NCI-H345 (cell line): ENCODE measurements at places on chromosomes 1 and 21.
A peak's percentile ranks its signal among the peaks of the same experiment; 100 is the strongest.

GRCh38 chr1:199041173-199041914, 402.5 kb downstream of the PTPRC start:
- no peak for DNase-seq

- DNase-seq = no peak
These were observed 957.0 kb downstream of the AMY1C start for GRCh38 chr1:104706631-104707147.

- peak; percentile 14 for DNase-seq
These were observed 20.2 kb upstream of the MTR start for GRCh38 chr1:236774926-236775325.

- no peak for DNase-seq
These were observed 8.7 kb downstream of the SZRD1 start for GRCh38 chr1:16375521-16376340.

GRCh38 chr1:44059664-44060355, 28.5 kb upstream of the SLC6A9 start:
- no peak for DNase-seq

DNA sequence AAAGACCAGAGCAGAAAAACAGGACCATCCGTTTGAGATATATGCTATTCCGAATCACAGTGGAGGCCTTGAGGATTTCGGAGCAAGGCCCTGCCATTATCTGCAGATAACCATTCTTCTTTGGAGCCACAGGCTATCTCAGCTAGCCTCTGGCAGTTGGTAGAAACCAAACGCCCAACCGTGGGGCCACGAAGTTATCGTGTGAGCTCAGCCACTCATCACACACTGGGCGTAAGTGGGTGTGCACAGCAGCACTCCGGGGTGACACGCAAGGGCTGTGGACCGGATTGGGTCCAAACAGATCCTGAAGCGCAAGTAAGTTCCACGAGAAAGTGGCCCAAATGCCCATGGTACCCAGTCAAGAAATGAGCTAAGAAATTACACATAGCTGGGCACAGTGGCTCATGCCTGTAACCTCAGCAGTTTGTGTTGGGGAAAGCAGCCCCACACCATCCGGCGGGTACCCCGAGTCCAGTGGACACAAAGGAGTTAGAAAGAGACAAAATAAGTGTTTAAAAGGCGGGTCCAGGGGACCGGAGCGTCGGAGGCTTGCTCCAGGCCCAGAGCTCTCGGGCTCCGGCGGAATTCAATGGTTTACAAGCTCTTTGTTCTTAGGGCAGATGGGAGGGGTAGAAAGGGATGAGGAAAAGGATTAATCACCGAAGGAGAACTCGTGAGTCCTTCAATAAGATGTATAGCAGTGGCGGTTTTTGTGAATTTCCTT, 130.6 kb downstream of the LIPI start:
- no peak for DNase-seq

GRCh38 chr1:15918962-15919715, 56.8 kb downstream of the ZBTB17 start:
- no peak for DNase-seq

- DNase-seq = no peak
These were observed 67.5 kb downstream of the SDC3 start for GRCh38 chr1:30840904-30841598.

DNA sequence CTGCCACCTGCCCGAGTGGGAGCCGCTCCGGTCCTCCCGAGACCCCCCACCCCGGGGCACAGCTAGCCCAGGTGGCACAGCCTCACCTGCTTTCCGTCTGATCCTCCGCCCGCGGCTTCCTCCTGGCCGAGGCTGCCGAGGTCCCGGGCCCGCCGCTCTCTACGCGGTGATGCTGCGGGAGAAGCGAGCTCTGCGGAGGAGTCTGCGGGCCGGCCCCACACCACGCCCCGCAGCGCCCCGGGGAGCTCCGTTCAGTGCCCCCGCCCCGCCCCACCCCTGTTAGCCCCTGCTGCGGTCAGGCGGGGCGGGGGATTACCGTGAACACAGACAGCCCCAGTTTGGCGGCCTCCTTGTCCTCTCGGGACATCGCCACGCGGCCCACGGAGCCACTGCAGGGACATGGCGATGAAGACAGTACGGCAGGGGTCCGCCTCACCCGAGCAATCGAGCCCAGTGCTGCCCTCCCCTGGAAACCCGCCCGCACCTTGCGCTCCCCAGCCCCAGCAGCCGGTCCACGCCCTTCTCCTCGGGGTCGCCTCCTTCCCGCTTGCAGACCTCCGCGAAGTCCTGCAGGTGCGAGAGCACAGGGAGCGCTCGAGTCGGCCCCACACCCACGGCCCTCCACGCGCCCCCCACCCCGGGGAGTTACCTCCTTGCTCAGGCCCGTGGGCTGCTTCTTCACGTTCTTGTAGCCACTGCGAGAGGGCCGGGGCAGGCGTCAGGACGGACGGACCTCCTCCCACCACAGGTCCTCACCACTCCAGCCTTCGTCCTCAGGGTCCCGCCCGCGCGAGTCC, 933 bp downstream of the C1orf35 start:
- peak; percentile 43 for DNase-seq

DNA sequence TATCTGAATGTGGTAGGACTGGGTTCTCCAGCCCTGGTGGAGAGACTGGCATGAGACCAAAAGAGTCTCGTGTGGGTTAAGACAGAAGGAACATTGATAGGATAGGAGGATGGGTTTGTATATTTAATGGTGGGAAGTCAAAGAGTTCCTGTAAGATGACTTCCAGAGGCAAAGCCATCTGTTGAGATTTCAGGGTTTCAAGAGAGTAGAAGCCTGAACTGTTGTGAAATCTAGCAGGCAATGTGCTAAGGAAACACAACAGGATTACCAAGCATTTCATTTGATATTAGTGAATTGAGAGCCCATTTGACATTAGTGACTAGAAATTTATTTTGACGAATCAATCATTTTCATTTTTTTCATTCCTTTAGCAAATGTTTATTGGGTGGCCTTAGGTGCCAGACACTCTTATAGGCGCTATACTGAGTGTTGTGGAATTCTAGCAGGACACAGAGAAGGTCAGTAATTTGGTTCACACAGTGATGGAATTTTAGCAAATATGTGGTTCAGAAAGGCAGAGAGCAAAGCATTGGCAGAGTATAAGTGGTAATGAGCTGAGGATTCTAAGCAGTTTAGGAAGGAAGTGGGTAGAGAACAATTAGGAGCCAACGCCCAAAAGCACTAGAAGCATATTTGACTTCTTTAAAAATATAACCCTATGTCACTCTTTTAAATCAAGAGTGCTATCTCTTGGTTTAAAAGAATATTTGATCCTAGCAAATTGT, 149.3 kb downstream of the AK5 start:
- no peak for DNase-seq

- no peak for DNase-seq
These were observed 38.3 kb downstream of the CAMSAP2 start for GRCh38 chr1:200776949-200777348.

GRCh38 chr1:170010443-170010842, 64.1 kb downstream of the KIFAP3 start:
- DNase-seq = no peak

- no peak for DNase-seq
These were observed 101.7 kb downstream of the RIPK4 start for GRCh38 chr21:41664881-41665765.

- peak; percentile 70 for DNase-seq
These were observed 86.9 kb downstream of the UCK2 start for GRCh38 chr1:165914136-165914798.

DNA sequence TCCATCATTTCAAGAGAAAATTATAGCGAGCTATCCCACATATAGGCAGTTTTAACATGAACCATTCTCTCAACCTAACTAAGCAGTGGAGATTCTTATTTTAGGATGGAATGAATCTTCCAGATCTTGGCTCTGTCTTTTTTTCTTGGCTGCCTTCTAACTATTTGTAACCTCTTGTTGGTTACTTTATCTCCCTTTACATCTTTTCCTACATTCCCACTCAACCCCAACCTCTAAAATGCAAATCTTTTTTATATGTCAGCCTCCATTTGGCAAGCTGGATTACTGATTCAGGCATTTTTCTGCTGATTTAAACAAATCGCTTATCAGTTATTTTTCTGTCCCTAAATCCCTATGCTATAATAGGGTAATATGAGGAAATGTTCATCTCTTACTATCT, 46.9 kb upstream of the LHX8 start:
- no peak for DNase-seq

DNA sequence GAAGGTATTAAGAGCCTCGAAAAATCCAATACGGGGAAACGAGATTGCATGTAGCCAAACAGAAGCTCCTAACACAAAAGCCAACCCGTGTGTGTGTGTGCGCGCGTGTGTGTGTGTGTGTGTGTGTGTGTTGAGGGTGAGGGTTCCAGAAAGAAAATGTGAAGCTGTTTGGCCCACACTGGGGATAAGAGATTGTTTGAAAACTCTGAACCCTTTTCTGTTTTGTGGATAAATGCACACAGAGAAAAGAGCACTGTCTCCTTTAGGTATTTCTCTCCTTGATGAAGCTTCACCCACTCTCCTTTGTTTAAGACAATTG, 1.9 kb downstream of the WLS start:
- no peak for DNase-seq

- no peak for DNase-seq
These were observed 998.0 kb upstream of the B3GALT2 start for GRCh38 chr1:194184425-194184824.

- DNase-seq = no peak
These were observed 2.3 kb downstream of the FGR start for GRCh38 chr1:27632387-27633297.

- no peak for DNase-seq
These were observed 60.2 kb downstream of the RIPK4 start for GRCh38 chr21:41706678-41707077.

- no peak for DNase-seq
These were observed 14.4 kb downstream of the CNN3 start for GRCh38 chr1:94912263-94913184.

GRCh38 chr21:30957010-30957409, 75.6 kb upstream of the KRTAP11-1 start:
- DNase-seq = no peak

GRCh38 chr1:192627901-192628300, 8.0 kb upstream of the RGS13 start:
- no peak for DNase-seq

DNA sequence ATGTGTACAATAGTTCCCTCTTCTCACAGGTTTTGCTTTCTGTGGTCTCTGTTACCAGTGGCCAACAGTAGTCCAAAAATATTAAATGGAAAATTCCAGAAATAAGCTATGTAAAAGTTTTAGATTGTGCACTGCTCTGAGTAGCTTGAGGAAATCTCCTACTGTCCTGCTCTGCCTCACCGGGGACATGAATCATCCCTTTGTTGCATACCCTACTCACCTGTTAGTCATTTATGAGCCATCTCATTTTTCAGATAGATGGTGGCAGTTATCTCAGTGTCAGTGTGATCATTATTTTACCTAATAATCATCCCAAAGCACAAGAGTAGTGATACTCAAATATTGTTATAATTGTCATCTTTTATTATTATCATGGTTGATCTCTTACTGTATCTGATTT, 688.1 kb downstream of the PLA2G4A start:
- DNase-seq = no peak

DNA sequence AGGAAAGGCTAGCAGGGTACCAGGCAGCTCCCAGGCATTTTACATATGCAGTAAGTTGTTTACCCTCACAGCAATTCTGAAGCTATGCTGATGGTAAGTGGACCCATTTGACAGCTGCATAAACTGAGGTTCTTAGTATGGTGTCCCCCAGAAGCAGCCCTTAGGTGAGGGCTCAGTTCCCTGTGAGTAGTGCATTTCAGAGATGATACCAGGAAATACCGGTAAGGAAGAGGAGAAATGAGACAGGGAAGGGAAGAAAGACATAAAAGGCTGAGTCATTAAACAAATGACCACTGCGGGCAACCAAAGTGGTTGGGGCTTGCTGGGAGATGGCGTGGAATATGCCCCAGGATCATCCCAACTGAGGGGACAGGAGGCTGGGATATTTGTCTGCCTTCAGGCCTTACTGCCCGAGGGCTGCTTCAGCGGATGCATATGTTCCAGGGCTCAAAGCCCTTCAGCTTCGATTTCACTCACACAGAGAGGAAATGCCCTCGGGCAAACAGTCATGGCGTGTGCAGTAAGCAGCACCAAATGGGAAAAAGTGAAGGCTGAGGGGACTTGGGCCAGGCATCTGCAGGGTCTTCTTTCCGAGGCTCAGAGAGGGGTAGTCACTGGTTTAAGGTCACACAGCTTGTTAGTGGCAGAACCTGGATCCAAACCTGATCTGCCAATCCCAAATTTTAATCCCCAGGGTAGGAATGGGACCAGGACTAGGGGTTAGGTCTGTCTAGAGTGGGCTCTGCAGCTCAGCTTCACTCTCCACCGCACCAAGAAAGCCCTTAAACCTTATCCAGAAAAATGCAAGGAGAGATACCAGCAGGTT, 133.7 kb upstream of the RUNX3 start:
- no peak for DNase-seq

- no peak for DNase-seq
These were observed 90.3 kb upstream of the PAXBP1 start for GRCh38 chr21:32861866-32862265.

DNA sequence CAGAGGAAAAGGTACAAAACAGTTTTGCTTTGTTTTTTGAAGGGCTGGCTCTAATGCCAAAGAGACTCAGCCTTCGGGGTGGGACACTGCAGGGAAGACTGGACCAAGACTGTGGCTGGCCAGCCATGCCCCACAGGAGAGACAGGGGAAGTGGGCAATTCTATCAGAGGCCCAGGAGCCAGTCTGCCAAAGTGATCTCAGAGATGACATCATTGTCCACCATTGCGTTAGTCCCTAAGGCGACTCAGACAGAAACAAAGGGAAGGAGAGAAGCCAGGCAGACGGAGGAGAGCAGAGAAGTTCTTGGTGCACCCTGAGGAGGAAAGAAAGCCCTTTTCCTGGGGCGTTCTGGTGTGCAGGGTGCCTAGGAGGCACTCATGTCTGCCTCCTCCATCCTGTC, 26.4 kb downstream of the OPTC start:
- no peak for DNase-seq

DNA sequence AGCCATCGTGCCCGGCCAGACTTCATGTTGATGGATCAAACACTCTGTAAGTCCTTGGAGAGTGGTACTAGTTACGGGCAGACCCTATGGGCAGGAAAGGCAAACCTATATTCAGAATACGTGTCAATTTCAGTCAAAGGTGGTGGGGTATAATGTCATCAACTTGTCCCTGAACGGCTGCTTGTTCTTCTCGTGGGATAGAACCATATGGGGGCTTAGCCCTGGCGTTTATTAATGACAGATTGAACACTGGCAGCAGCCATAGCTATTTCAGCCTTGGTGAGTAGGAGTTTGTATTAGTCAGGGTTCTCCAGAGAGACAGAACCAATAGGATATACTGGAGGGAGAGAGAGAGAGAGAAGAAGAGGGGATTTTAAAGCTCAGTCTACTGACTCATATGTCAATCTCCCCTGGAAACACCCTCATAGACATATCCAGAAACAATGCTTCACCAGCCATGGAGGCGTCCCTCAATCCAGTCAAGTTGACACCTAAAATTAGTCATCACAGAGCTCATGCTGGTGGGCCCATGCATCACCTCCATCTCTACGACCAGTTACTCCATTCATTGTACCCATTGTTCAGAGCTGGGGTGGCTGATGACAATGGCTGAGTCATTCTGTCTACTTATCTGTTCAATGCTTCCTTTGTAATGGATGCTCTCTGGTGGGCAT, 16.1 kb upstream of the AQP10 start:
- DNase-seq = no peak
